HT1080 (cell line): ENCODE measurements at places on chromosomes 1 and 21.

- peak; percentile 90 for DNase-seq
Observed at GRCh38 chr21:35925497-35925896, 134.8 kb downstream of the SETD4 start.

- peak; percentile 89 for DNase-seq
Observed at GRCh38 chr1:24393892-24394291, 19.7 kb downstream of the STPG1 start.

DNA sequence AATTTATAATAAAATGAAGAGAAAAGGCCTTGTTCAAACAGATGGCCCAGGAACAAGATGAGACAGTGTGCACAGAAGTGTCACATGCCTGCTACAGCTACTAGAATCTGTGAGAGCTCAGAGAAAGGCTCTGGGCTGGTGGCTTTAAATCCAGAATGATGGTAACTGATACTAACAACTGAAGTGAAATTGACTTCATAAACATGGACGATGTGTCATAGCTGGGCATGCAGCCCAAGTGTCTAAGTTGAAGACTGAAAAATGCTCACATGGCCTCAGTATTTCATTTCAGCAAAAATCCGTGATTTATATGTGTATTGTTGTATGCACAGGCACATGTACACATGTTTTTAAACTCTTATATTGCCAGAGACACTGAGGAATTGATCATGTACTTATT lies 208.3 kb upstream of the RUNX1 start:
- DNase-seq = peak; percentile 87

DNA sequence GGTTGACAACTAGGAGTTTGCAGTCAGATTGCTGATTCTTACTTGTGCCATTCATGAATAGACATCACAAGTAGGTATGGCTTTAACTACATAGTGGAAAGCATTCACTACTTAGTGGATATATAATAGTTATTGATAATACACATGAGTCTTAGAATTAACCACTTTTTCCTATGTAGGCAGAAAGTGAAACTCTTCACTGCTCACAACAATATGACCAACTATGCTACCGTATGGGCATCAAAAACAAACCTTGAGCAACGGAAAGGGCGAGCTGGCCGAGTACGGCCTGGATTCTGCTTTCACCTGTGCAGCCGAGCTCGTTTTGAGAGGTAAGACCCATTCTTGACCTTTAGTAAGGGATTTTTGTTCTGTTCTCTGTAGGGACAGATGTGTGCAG lies 38.7 kb downstream of the DHX9 start:
- DNase-seq = no peak

DNA sequence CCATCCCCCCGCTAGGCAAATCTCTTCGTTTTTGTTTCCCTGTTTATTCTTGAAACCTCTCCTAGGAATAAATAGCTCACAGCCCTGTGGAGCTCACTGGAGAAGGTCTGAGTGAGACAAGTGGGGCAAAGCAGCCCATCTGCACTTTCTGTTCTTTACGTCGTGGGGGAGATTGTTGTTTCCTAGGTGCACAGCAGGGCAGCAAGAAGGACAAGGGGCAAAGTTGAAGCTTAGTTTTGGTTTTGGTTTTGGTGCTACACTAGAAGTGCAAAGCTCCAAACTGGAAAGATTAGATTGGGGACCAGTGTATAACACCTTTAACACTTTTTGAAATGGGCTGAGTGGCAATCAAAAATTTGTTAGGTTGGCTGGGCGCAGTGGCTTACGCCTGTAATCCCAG lies 76.6 kb downstream of the GPR88 start:
- no peak for DNase-seq

- DNase-seq = no peak
Observed at GRCh38 chr1:21020151-21020550, 156.5 kb downstream of the EIF4G3 start.

DNA sequence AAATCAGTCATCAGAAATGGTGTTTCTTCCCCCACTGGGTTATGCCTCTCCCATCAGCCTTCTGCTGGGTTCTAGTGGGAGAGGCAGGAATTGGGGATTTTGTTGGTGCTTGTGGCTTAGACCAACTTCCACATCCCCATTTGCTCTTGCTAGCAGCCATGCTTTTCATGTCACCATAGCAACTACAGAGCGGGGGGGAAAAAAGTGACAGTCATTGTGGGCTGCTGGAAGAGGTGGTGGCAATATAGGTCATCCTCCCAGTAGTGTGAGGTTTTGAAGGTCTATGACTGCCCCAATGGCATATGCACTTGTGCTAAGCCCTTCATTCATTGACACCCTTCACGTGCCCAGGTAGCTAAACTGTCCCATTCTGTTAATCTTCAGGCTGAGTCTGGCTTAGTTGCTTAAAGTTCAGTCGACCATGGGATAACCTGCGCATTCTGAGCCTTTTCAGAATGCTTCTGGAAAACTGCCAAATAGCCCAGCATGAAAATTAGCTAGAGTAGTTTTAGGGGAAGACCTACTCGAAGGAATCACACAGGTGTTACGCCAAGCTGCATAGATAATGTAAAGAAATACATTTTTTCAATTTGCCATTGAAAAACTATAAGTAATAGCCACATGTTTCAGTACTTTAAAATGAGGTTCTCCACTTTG lies 53.7 kb upstream of the ZNF326 start:
- DNase-seq = no peak

DNA sequence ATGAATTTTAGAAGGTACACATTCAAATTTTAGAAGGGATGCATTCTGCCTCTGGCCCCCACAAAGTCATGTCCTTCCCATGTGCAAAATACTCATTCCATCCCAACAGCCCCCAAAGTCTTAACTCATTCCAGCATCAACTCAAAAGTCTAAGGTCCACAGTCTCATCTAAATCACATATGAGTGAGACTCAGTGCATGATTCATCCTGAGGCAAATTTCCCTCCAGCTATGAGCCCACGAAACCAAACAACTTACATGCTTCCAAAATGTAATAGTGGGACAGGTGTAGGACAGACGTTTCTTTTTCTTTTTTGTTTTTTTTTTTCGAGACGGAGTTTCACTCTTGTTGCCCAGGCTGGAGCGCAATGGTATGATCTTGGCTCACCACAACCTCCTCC lies 12.5 kb upstream of the WNT2B start:
- no peak for DNase-seq

DNA sequence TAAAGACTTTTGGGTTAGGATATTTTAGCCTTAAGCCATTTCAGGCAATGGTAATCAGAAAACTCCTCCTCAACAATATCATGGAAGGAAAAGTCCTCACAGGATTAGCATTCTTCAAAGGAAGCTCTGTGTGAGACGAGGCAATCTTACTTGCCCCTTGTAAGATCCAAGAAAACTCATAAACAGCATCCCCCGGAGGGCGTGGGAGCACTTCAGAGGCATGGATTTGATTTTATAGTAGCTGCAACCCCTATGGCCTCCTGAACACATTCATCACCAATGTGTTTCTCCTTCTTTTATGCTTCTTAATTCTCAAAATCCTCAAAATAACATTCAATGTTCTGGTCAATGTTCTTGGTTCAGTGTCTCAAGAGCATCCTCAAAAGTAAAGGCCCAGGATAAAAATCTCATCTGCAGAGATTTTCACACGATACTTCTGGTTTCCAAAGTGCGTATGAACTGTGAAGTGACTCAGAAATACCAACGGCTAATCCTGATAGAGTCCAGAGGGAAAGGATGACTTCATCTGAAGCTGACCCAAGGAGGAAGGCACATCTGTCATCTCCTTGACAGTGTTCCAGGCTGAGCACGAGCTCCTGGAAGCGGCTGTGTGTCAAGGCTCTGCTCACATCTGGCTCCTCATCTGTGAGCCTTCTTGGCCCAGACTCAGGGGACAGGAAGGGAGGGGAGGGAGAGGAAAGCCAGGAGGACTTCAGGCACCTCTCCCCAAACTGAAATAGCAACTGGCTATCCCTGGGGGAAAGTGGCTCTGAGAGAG lies 49.3 kb upstream of the PSEN2 start:
- peak; percentile 94 for DNase-seq

DNA sequence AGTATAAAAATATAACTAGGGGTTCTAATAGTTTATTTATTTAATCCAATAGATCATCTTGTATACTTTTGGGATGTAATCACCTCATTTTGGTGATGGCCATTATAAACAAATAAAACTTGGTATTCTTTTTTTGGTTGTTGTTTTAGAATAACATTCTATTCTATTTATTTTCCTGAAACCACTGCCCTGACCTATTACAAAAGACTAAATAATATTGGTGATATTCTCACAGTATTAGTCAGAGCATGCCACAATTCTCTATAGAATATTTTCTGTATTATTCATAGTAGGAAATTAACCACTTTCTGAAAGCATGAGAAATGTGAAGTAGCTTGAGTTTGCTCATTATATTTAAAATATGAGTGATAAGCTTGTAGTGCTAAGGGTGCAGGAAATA lies 54.1 kb upstream of the LRRC7 start:
- no peak for DNase-seq

DNA sequence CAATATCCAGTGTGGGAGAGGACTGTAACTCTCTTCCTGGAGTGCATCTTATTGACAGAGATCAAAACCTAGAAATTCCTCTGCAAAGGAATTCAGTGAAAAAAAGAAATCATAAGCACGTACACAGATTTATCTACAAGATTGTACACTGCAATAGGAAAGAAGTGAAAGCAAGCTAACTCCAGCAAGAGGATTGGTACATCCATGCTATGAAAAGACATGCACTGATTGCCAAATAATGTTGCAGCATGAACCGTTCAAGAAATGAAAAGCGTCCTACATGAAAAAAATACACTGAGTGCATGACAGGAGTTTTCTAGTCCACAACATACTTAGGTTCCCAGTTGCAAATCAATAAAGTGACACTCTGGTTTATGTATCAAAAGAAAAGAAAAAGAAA lies 1.9 kb upstream of the MGST3 start:
- DNase-seq = no peak

- DNase-seq = no peak
Observed at GRCh38 chr1:48744032-48744431, 32.7 kb downstream of the BEND5 start.

GRCh38 chr1:6491480-6491962 lies at the start of gene PLEKHG5:
Gene PLEKHG5, minus strand, starts transcription at chr1:6491667. Its CDS starts 14,096 bp downstream, at chr1:6477571.
- peak; percentile 99 for DNase-seq

- no peak for DNase-seq
Observed at GRCh38 chr1:212621043-212621948, 12.7 kb downstream of the ATF3 start.

GRCh38 chr1:224689374-224689773 lies 73.3 kb downstream of the CNIH3 start:
- no peak for DNase-seq

- no peak for DNase-seq
Observed at GRCh38 chr1:28109639-28110038, 21.2 kb upstream of the EYA3 start.
